NCI-H187 treated with DMSO at 0.1 percent for 48 hours (cell line): ENCODE measurements at places on chromosomes 4 and X.

- no peak for DNase-seq
Measured at GRCh38 chr4:155173371-155173770, 35.1 kb upstream of the NPY2R start.

DNA sequence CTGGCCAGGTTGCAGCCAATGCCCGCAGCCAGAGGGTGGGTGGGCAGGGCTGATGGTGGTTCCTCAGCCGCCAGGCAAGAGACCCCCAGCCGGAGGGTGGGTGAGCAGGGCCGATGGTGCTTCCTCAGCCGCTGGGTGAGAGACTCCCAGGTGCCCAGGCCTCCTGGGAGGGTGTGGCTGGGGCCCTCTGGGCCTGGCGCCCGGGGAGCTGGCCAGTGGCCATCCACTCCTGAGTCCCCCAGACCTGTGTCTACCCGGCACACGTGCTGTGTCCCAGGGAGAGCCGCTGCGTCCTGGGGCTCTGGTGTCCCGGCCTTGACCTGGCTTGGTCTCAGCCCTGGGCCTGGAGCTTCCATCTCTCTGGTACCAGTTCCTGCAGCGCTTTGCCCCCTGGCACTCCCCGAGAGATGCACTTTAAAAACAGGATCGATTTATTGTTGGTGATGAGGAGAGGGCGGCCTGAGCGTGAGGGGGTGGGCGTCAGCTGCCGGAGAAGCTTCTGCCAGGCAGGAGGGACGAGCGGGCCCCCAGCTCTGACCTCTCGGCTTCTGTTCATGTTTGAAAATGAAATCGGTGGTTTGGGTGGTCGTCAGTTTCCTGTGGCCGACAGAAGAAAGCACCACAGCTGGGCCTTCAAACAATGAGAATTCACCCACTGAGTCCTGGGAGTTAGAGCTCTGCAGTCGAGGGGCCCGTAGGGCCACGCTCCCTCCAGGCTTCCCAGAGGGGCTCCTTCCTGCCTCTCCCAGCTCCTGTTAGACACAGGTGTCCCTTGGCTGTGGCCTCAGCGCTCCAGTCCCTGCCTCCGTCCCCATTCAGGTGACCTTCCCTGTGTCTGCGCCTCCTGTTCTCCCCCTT is 6.5 kb downstream of the DOK7 start:
- no peak for DNase-seq

DNA sequence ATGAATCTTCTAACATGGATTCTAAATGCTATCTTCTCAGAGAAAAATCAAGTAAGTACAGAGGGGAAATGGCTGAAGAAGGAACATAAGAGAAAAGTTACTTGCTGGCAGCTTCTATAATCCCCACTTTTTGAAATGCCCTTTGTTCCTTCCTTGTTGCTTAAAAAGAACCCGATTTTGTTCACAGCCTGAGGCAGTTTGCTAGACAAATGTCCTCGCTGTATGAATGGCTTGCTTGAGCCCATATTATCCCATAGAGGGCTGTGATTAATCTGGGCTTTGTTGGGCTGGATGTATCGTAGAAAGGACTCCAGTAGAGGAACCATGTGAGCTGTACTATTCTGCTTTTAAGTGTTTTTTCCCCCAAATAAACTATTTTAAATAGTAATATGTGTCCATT is 134.3 kb upstream of the FGF13 start:
- DNase-seq: no peak

DNA sequence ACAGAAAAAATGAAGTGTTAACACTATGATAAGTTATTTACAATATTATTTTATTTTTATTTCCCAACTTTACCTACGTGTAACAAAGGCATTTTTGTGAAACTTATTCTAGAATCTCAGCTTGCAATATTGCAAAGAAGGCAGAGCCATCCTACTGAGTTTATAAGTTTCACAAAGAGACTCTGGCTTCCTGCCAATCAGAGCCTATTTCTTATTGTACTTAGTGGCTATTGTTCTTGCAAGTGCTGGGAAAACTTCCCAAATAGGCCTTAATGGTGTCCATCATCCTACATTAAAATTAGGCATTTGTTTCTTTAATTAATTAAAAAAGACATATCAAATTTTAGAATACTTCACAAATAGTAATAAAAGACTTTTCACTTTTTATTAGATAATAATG is 233.2 kb downstream of the EPHA5 start:
- no peak for DNase-seq

GRCh38 chr4:876780-877179 is 50.9 kb upstream of the CPLX1 start:
- no peak for DNase-seq

DNA sequence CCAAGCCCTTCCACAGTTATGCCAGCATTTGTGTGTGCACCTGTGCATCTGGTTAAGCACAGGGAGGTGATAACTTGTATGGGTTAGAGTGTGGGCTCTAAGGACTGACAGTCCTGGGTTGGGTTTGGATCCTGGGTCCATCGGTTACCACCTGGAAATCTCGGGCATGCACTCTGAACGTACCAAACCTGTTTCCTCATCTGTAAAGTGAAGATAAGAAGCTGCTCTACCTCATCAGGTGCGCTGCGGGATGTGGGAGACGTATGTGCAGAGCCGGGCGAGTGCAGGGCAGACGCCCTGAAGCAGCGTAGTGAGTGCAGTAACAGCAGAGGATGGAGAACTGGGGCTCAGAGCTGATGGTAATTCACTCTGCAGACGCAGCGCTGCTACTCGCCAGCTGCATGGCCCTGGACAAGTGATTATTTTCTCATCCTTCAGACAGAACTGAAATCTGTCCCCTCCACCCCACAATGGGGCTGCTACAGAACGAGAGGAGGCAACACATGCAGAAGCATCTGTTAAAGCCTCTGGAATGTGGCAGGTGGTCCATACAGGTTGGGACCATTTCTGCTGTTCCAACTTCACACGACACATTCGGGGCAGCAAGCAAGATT is 64.4 kb downstream of the HADH start:
- no peak for DNase-seq

- DNase-seq: no peak
Measured at GRCh38 chr4:110815950-110816349, 193.1 kb upstream of the PITX2 start.

DNA sequence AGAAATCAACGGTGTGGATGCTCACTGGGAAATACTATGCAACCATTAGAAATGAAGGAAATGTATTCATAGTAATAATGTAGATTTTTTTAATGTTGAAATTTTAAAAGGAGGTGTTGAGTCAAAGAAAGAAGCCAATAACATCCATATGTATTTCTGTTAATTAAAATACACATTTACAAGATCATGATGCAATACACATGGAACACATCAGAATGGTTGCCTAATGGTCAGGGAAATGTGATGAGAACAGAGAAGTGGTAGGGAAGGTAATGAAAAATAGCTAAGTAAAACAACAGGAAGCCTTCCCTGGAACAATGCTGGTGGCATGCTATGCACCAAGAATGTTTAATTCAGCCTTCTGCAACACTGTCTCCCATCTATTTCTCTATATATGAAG is 18.2 kb downstream of the AREG start:
- DNase-seq: no peak

DNA sequence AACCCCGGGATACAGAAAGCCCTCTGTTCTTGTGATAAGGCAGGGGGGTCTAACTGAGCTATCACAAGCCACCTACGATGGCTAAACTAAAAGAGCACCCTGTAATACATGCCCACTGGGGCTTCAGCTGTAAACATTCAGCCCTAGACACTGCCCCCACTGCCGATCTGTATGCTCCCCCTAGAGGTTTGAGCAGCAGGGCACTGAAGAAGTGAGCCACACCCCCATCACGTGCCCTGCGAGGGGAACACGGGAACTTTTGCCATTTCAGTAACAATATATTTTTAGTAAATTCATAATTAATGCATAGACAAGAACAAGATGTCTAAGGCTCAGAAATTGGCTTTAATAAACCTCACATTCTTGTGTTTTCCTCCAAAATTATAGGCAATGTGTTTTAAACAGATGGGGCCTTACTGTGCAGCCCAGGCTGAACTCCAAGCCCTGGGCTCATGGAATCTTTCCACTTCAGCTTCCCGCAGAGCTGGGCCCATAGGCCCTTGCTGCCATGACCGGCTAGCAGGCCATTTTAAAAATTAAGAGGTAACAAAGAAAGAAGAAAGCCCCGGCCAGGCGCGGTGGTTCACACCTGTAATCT is 235.3 kb upstream of the SFRP2 start:
- no peak for DNase-seq

DNA sequence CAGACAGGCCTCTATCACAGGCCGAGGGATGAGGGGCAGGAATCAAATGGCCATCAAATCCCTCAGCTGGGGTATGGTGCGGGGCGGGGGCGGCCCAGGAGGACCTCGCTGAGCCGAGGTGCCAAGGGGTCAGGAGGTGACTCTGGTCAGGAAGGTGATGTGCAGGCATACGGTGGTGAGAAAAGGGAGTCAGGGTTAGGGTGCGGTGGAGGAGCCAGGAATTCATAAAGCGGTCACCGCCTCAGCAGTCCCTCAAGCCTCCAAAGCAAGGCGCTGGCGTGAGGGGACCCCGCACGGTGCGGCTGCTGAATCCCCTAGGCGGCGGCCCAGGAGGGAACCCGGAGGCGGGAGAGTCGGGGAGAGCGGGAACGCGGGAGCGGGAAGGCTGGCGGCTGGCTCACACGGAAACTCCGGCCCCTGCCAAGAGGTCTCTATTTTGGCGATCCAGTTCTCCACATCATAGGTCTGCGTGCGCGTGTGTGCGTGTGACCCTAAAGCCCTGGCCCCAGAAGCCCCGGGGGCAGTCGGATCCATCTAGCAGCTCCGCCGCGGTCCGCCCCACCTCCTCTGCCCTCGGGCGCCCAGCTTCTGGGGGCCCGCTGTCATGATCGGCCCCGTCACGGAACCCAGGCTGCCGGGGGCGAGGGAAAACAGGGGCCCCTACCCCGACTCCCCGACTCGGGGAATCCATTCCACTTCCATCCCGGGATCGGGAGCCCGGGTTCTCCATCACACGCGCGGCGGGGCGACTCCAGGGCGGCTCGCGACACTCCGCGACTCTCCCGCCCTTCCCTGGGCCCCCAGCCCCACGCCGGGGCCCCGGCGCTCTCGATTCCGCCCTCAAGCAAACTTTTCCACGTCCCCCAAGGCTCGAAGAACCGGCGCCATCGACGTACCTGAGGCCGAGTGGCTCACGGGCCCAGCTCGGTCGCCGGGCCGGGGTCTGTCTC is 593 bp downstream of the ELF4 start:
- no peak for DNase-seq

- no peak for DNase-seq
Measured at GRCh38 chr4:4871242-4871572, 11.7 kb downstream of the MSX1 start.

- no peak for DNase-seq
Measured at GRCh38 chr4:86521373-86521969, 72.6 kb upstream of the PTPN13 start.

DNA sequence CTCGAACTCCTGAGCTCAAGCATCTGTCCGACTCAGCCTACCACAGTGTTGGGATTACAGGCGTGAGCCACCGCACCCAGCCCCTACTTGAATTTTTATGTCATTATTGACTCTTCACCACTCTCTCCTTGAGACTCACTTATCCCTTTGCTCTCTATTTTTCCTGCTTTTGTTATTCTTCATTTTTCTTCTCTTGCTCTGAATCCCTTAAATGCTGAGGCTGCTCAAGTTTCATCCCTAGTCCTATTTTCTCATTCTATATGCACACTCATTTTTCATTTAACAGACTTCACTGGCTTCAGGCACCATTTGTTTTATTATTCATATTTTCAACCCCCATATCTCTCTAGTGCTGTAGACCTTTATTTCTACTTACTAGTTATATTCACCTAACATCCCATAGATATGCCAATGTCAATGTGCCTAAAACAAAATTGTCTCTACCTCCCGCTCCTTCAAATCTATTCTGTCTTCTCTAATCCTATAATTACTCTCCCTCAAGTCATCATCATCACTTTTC is 85.7 kb downstream of the APOOL start:
- DNase-seq: no peak

DNA sequence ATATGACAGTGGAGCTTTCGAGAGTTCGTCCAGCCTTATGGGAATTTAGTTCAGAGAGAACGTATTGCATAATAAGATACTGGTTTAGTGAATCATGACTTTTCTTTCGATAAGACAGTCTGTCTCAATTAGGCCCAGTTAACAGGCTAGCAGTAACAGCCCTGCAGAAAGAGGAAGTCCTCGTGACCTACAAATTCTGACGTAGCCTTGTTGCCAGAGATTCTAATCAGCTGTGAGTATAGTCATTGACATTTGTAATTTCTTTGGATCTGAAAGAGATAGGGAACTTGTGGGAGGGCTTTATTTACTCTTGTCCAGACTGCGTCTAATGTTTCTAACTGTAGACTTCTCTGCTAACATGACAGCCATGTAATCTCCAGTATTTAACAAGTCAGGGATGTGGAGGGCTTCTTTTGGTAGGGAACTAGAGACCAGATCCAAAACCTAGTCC is 15.8 kb downstream of the ART3 start:
- no peak for DNase-seq

DNA sequence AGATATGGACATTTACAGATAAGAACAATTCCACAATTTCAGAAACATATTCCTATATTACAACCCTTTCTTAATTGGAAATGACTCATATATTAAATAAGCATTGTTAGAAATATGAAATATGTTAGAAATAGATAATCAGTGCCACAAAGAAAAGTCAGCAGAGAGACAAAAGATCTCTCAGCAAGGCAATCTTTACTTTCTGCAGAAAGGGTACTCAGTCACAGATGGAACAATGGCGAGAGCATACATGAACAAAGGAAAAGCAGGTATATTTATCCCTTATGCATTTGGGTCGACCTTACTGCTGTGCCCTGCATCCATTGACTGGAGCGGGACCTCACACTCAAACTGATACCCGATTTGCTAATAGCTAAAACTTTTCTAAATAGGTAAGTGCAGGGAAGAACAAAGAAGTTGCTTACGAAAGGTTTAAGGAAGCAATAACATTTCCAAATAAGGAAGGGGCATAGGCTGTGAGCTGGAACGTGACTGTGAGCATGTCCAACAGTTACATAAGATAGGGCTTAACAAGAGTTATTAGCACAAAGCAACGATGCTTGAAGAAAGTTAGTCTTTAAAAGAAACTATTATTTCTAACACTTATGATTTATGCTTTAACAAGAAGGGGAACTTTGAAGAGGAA is 40.8 kb downstream of the MGARP start:
- DNase-seq: no peak

DNA sequence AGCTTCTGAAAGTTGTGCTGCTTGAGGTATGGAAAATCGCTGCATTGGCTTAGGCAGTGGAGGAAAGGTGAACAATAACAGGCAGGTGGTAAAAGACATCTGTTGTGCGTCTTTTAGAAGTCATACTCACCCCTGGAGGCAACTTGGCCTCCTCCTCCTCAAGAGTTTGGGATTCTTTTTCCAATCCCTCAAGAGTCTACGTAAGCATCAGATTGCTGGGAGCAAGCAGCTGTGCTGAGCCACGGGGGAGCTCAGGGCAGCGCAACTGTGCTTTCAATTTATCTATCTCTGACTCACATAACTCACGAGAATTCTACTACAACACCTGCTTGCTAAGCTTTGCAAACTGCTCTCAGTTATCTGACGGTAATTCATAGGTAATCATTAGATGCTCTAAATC is 6.4 kb upstream of the RBMX2 start:
- no peak for DNase-seq

- no peak for DNase-seq
Measured at GRCh38 chrX:125202591-125203248, 117.0 kb upstream of the TEX13C start.
